PC-9 (cell line): ENCODE measurements at places on chromosomes 2 and 18. TPM values are rescaled to one million over a fixed set of nuclear protein-coding genes. Genes with fewer than 3 reads are reported as not detected.

DNA sequence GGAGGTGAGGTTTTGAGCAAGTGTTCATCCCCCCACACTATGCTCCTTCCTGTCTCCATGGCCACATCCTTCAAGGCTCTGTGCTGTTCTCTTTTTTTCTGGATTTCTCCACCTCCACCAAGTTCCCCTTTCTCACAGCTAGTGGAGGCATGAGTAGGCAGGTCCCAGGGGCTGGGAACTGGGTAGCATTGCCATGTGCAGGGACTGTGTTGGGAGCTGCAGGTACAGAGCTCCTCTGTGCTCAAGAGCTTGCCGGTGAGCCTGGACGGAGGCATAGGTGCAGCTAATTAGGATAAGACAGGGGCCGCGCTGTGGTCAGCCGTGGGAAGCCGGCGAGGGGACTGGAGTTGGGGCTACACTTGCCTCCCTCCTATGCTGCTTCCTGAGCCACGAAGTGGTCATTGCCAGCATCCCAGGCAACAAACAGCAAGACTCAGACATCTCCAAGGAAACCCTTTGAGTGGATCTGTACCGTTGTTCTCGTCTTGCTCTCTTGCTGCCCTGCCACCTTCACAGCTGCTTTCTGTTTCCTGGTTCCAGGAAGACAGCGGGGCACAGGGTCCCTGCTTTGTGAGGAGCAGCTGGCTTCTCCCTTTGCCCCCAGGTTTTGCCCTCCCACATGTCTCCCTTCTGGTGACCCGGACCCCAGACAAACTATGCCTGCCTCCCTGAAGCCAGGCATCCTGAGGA lies 36.9 kb downstream of the ATOH8 start:
- H3K27ac ChIP-seq = no peak overlapping the region
- 0 out of 2 replicates have a peak, but pooled peaks cover 4% of the 10 kb centered on the region for H3K4me1 ChIP-seq
- H3K27me3 ChIP-seq = no peaks in the 10 kb centered on the region; the same call in 1 of the 2 replicates
- no peaks in the 10 kb centered on the region for H3K36me3 ChIP-seq
- DNase-seq = no peak

GRCh38 chr2:134234535-134234934 lies 19.3 kb upstream of the MGAT5 start:
- peak; percentile 66 for DNase-seq
- peaks cover 35% of the 10 kb centered on the region for H3K4me1 ChIP-seq
- no peak overlapping the region for H3K4me3 ChIP-seq
- no peaks in the 10 kb centered on the region for H3K36me3 ChIP-seq
- H3K27ac ChIP-seq = no peak overlapping the region
- no peaks in the 10 kb centered on the region for H3K27me3 ChIP-seq

Gene REG3A
- not detected in 2 replicates for total RNA-seq

Gene ABCB11
- total RNA-seq = not detected in 2 replicates

Gene CNTNAP5
- total RNA-seq = not detected in 2 replicates
